ENCODE measurements at places on chromosomes 2 and 18. TPM values are rescaled to one million over a fixed set of nuclear protein-coding genes. Genes with fewer than 3 reads are reported as not detected.

DNA sequence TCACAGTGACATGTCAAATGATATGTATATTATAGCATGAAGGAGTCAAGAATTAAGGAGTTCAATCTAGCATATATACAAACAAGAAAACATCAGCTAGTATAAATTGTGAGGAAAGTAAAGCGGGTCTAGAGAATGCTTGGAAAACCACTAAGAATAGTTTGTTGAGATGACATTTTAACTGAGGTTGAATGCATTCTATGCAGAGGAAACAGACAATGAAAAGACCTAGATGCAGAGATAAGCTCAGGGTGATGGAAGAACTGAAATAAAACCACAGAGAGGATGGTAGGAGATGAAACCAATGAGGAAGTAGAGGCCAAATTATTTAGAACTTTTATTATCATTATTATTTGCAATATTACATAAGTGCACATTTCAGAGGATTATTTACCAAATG is 803.6 kb upstream of the FANCL start:
- H3K27me3 ChIP-seq, result no peaks in the 10 kb centered on the region
- no peaks in the 10 kb centered on the region for H3K4me1 ChIP-seq
- DNase-seq, result no peak

GRCh38 chr18:8526332-8526731 is 82.9 kb upstream of the RAB12 start:
- H3K27ac ChIP-seq, result no peak overlapping the region
- no peak overlapping the region for H3K4me3 ChIP-seq
- H3K4me1 ChIP-seq, result no peaks in the 10 kb centered on the region
- DNase-seq, result no peak

DNA sequence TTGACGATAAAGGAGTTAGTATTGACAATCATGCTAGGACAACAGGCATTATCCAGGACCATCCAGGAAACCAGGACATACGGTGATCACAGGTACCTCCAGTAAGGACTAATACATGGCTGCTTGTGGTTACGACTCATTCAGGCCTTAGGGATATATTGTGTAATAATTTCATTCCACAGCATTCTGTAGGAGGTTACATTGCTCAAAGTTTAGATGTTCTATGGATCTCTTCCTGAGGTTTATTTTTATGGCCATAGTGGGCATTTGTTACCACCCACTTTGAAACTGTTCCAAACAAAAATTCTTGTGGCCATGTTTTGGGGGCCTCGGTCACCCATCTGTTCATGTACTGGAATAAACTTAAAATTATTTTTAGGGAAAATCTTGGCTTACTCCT is 431.6 kb downstream of the METTL4 start:
- no peak overlapping the region for H3K27ac ChIP-seq
- DNase-seq, result no peak
- no peaks in the 10 kb centered on the region for H3K27me3 ChIP-seq
- H3K4me1 ChIP-seq, result no peaks in the 10 kb centered on the region

DNA sequence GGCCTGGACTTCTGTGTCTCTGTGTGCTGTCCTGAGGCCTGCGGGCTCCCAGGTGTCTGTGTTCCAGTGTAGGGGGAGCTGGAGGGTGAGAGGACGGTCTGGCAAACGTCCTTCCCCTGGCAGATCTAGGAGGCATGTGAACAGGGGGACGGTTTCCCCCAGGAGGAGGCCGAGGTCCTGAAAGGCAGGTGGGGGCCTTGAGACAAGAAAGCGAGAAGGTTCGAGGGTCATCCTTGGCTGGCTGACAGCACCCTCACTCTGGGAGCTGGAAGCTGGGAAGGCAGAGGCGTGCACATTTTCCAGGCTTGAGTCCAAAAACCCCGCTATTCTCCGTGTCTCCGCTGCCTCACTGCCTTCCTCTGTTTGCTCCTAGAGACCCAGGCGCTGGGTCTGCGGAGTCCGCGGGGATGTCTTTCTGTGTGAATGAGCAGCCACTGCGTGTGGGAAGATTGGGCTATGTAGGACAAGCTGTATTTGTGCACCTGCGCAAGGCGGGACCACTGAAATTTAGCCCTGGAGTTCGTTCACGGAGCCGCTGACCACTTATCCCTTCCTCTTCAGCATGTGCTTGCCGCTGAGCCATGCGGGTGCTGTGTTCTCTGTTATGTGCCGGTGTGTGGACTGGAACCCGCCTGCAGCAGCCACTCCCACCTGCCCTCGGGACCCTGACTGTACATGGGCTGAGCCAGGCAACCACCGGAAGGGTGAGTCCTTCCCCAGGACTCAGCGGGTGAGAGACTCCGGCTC is 43.7 kb downstream of the TWIST2 start:
- no peaks in the 10 kb centered on the region for H3K4me1 ChIP-seq
- H3K36me3 ChIP-seq, result no peaks in the 10 kb centered on the region
- no peak for DNase-seq
- no peak overlapping the region for H3K27ac ChIP-seq
- H3K27me3 ChIP-seq, result peaks cover under 1% of the 10 kb centered on the region

DNA sequence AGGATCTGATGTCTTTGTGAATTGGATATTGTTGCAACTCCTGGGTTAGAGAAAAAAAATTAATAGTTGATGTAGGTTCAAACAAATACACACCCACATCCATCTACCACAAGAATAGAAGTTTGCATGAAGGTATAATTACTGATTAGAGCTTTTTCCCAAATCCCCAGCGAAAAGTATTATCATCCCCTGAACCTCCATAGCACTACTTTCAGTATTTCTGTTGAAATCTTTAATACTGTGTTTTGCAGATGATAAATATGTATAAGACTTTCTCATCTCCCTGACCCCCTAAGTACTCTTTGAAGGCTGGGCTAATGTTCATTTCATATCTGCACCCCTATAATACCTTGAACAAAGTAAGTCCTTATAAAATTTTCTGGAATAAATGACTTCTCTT is 6.4 kb downstream of the FN1 start:
- no peak for DNase-seq
- H3K36me3 ChIP-seq, result no peaks in the 10 kb centered on the region
- no peak overlapping the region for H3K4me3 ChIP-seq

- no peaks in the 10 kb centered on the region for H3K36me3 ChIP-seq
- peak overlapping the region; percentile 77 for H3K27ac ChIP-seq
- peaks cover 19% of the 10 kb centered on the region for H3K4me1 ChIP-seq
Observed at GRCh38 chr18:75127143-75128021, 81.6 kb downstream of the PTGR3 start.

DNA sequence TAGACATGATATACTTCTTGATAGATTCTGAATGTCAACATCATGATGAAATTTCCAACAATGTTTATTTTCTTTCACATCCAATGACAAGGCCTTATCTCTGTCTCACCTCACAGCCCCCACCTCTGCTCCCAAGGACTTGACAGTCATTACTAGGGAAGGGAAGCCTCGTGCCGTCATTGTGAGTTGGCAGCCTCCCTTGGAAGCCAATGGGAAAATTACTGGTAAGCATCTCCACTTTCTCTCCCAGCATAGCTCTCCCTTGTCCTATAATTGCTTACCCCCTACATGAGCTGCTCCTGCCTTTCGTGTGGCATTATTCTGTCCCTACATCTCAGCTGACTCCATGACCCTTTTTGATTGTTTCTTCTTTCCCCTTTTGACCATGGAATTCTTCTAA is 821.8 kb downstream of the MBD2 start:
- H3K4me1 ChIP-seq, result no peaks in the 10 kb centered on the region
- no peaks in the 10 kb centered on the region for H3K27me3 ChIP-seq
- H3K27ac ChIP-seq, result no peak overlapping the region
- DNase-seq, result no peak
- no peak overlapping the region for H3K4me3 ChIP-seq

DNA sequence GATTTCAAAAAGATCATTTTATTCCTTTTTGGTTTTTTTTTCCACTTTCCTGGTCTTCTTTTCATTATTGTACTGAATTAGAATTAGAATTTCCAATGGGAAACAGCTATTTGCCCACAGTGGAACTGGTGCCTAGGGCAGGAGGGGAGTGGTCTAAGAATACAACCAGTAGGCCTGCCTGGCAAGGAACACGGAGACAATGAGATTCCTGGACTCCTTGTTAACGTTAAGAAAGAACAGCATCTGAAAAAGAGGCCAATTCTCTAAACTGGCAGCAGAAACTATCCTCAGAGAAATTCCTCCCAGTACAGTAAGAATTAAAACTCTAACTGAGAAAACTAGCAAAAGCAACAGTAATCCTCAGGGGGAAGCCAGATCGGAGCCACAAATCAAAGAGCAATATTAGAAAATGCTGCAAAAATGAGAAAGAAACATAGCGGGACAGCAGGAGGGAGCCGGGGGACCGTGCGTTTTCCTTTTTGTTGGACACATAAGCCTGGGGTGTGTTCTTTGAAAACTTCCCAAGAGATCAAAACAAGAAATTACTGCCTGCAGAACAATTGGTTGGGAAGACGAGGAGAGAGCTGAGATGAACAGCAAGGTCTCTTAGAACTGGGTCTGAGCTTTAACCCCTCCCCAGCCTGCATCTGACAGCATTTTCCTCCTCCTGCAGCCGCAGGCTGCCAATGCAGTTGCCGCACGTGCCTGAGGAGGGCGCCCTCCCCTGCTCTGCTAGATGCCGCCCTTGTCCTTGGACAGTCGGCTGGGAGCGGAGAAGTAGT is 776.0 kb downstream of the TSN start:
- DNase-seq, result no peak
- no peak overlapping the region for H3K4me3 ChIP-seq
- no peak overlapping the region for H3K27ac ChIP-seq
- H3K36me3 ChIP-seq, result no peaks in the 10 kb centered on the region

DNA sequence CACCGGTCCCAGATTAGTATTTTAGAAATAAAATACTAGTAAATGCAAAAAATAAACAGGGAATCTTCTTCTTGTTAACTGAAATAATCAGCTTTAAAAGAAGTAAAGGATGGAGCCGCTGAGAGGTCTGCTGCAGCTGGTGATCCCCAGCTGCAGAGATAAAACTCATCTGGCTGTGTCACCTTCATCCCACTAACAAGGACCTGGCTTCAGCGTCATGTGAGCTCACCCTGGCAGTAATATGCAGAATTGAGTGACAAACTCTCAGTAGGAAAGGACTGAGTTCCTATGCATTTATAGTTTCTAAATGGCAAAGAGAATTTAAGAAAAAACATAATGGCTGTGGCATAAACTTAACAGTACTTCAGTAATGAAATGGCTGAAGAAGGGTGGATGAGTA is 27.3 kb downstream of the VPS4B start:
- no peak for DNase-seq
- peaks cover 3% of the 10 kb centered on the region for H3K4me1 ChIP-seq
- H3K4me3 ChIP-seq, result no peak overlapping the region
- H3K36me3 ChIP-seq, result peaks cover 25% of the 10 kb centered on the region

DNA sequence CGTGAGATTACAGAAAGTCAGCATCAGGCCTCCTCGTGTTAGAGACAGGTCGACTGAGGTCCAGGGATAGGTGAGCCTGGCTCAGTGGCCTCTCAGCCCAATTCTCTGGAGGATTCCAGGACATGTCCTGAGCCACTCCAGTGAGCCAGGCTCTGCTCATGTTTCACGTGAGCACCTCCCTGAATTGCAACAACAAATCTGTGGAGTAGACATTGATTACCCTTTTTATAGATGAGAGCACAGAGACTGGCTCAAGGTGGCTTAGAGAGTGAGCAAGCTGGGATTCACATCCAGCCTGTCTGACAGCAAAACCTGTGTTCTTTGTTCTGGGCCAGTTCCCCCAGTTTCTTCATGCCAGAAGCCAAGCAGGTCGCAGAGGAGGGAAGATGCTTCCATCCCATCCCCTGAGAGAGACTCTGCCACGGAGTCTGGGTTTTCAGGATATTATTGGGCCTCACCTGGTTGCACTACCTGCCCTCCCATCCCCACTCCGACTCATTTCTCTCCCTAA is 46.4 kb downstream of the HS1BP3 start:
- H3K4me3 ChIP-seq, result no peak overlapping the region
- no peaks in the 10 kb centered on the region for H3K4me1 ChIP-seq
- H3K36me3 ChIP-seq, result no peaks in the 10 kb centered on the region
- H3K27ac ChIP-seq, result no peak overlapping the region
- no peak for DNase-seq

GRCh38 chr2:16664052-16664731 is 1.4 kb downstream of the CYRIA start:
- peaks cover 73% of the 10 kb centered on the region for H3K4me1 ChIP-seq
- H3K27ac ChIP-seq, result peak overlapping the region; percentile 98
- peak; percentile 70 for DNase-seq
- H3K36me3 ChIP-seq, result peaks cover 4% of the 10 kb centered on the region

- H3K4me1 ChIP-seq, result peaks cover 30% of the 10 kb centered on the region
- H3K36me3 ChIP-seq, result no peaks in the 10 kb centered on the region
- peaks cover 6% of the 10 kb centered on the region for H3K27me3 ChIP-seq
- no peak for DNase-seq
Observed at GRCh38 chr2:231667496-231667895, 40.8 kb upstream of the PTMA start.

GRCh38 chr18:23977719-23978483 is 36.7 kb upstream of the TTC39C start:
- DNase-seq, result no peak
- H3K4me1 ChIP-seq, result peaks cover 10% of the 10 kb centered on the region
- peaks cover 2% of the 10 kb centered on the region for H3K27me3 ChIP-seq
- H3K4me3 ChIP-seq, result no peak overlapping the region

Gene GLI2
- not detected for polyA plus RNA-seq

Gene CASP10
- 19.8 TPM for polyA plus RNA-seq

Gene DCDC2C
- not detected for polyA plus RNA-seq

Gene EGR4
- not detected for polyA plus RNA-seq

Gene CDH2
- not detected for polyA plus RNA-seq

Gene TEKT4
- not detected for polyA plus RNA-seq

Data from immature natural killer cell (primary cell).